ENCODE measurements at places on chromosomes 2 and 18.

- no peak for DNase-seq
Measured at GRCh38 chr2:140526575-140526974, 1604.2 kb downstream of the LRP1B start.

DNA sequence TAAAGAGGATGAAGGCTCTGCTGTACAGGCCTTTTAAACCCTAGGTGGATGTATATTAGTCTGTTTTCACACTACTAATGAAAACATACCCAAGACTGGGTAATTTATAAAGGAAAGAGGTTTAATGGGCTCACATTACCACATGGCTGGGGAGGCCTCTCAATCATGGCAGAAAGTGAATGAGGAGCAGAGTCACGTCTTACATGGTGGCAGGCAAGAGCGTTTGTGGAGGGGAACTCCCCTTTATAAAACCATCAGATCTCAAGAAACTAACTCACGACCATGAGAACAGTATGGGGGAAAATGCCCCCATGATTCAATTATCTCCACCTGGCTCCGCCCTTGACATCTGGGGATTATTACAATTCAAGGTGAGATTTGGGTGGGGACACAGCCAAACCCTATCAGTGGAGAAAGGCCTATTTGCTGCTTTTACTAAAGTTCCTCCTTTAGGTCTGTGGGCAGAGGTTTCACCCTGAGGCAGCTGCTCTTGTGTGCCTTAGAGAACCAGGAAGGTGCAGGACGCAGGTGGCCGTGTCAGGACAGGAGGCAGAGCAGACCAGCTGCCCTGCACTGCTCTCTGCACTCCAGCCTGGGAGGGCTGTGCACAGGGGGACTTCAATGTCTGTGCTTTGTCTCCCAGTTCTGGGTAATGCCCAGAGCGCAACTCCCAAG lies 178.8 kb upstream of the HDAC4 start:
- DNase-seq = no peak

DNA sequence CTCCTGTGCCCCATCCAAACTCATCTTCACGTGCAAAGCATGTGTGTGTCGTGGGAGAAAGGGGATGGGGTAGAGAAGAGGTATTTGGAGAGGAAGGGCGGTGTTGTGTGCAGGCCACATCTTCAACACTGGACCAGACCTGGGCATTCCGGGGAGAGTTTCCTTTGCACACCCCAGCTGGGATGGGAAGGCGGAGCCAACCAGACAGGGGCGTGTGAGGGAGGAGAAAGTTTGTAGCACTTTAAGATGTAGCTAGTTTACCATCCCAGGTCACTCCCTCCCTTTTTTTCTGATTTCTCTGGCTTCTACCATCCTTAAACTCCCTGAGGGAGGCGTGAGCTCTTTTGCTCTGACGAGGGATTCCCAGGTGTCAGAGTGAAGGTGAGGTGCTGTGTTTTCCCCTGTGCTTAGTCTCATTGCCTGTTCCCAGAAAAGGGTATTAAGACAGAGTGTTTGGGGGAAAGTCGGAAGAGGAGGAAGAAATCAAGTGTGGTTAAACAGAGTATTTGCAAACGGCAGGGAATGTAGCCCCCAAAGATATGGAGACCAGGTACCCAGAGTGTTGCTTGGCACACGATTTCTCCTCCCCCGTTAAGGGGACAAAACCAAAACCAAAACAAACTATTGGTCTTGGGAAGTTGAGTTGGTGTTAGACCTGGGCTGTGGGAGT lies 1.6 kb downstream of the SETBP1 start:
- DNase-seq = no peak

GRCh38 chr2:217751952-217752351 lies 250.8 kb downstream of the TNS1 start:
- no peak for DNase-seq

DNA sequence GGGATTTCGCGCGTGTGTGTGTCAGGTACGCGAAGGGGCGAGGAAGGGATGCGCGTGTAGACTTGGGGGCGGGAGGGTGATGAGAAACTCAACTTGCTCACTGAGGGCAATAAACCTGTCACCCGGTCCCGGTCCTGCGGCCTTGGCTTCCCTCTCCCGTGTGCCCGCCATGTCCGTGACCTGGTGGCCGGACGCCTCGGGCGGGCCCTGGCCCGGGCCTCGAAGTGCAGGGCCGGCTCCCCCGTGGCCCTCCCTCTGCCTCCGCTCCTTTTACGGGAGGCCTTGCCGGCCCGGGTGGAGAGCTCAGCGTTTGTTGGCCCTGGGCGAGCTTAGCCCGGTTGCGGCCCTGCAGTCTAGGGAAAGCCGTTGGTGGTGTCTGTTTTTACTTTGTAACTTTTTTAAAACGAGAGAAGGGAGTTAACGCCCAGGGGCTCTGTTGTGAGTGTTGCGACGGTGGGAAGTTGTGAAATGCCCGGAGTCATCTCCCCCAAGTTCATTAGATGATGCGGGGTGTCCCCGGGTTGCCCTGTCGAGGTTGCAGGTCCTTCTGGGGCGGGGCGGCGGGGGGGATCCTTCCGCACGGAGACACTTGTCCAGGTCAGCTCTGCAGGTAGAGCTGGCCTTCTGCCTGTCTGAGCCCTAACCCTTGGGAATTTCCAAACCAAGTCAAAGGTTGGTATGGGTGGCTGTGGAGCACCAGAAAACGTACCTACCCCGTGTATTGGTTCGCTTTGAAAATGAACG lies 883 bp downstream of the SMCHD1 start:
- no peak for DNase-seq

DNA sequence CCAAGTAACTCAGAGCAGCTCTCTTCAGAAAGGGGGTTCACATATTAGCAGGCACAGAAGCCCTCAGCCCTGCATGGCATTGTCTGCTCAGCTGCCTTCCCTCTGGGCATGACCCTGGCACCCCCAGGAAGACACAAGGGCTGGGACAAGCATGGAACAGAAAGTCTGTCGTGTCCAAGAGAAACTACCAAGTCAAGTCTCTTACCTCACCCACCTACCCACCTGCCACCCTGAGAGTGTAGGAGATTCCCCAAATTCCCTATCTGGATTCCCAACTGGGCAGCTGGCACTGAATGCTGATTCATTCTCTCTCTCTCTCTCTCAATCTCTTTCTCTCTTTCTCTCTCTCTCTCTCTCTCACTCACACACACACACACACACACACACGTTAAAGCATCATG lies 21.6 kb downstream of the SMAD7 start:
- DNase-seq = no peak

DNA sequence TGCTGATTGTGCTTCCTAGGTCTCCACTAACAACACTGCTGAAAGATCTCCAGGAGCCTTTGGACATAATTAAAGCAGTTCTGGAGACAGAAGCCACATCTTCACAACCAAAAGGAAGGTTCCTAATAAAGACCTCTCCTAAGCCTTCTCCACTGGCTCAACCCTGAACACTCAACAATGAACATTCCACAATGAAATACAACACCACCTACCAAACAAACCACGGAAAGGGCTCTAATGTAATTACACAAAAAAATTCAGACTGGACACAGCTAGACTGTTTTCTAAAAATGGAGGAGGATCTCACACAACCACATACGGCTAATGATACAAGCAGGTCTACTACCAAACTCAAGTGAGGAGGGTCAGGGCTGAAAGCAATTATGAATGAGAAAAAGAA lies 43.6 kb downstream of the NOL10 start:
- DNase-seq = no peak
